ENCODE measurements at places on chromosomes 1 and 21. TPM values are rescaled to one million over a fixed set of nuclear protein-coding genes. Genes with fewer than 3 reads are reported as not detected.

Gene CELA2B
- total RNA-seq: not detected

DNA sequence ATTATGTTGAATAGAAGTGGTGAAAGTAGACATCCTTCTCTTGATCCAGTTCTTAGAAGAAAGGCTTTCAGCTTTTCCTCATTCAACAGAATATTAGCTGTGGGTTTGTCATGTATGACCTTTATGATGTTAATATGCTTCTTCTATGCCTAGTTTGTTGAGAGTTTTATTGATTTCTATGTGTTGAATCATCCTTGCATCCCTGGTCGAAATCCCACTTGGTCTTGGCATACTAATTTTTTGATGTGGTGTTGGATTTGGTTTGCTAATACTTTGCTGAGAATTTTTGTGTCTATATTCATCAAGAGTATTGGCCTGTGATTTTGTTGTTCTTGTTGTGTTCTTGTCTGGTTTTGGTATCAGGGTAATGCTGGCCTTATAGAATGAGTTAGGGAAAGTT lies 20.9 kb downstream of the CD55 start:
- peaks cover 66% of the 10 kb centered on the region for H3K4me1 ChIP-seq
- H3K4me3 ChIP-seq: peak overlapping the region; percentile 28
- H3K27ac ChIP-seq: peak overlapping the region; percentile 57
- peaks cover 87% of the 10 kb centered on the region for H3K36me3 ChIP-seq
- H3K27me3 ChIP-seq: no peaks in the 10 kb centered on the region
- DNase-seq: no peak

- H3K4me3 ChIP-seq: peak within 1 kb of the TSS; percentile 30
- H3K4me1 ChIP-seq: peaks cover 42% of the 10 kb centered on the region
- peak; percentile 59 for DNase-seq
- H3K27me3 ChIP-seq: no peaks in the 10 kb centered on the region
- peak within 1 kb of the TSS; percentile 69 for H3K27ac ChIP-seq
These were observed at the start of gene NUP210L for GRCh38 chr1:154154534-154155191. Gene NUP210L (minus strand): TSS chr1:154155073.

Gene DMBX1
- total RNA-seq: not detected

Gene MYCL
- total RNA-seq: 0.42 TPM

DNA sequence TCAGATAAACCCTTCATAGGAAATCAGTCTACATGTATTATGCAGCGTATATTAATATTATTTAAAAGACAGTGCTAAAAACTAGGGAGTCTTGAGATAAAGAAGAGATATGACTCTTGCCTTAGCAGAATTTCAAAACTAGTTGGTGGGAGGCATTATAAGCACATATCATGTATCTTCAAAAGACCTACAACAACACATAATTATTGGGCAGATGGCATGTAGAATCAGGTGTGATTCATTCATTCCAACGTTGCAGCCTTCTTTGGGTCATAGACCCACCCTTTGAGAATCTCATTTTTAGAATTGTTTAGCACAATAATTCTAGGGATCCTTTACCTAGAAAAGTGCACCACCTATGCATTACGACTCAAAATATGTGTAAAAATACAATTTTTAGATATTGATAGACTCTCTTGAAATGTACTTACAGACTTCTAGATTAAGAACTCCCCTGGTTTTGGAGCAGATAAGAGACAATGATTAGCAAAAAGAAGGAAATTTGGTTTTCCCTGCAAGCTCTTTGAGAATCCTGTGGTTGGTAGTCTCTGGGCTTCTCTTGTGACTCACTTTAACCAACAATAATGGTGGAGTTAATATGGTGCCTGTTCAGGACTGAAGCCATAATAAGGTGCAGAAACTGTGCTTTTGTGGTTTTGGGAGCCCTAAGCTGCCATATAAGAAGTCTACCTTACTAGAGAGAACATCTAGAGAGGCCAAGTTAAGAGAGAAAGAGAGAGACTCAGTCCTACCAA lies 85.3 kb upstream of the RGS4 start:
- H3K36me3 ChIP-seq: no peaks in the 10 kb centered on the region
- H3K4me1 ChIP-seq: no peaks in the 10 kb centered on the region
- no peak overlapping the region for H3K27ac ChIP-seq
- H3K27me3 ChIP-seq: peaks cover 2% of the 10 kb centered on the region

GRCh38 chr1:29284961-29285560 lies 48.7 kb downstream of the PTPRU start:
- H3K4me3 ChIP-seq: no peak overlapping the region
- H3K36me3 ChIP-seq: no peaks in the 10 kb centered on the region
- no peak for DNase-seq
- H3K4me1 ChIP-seq: peaks cover 5% of the 10 kb centered on the region
- H3K27me3 ChIP-seq: no peaks in the 10 kb centered on the region

DNA sequence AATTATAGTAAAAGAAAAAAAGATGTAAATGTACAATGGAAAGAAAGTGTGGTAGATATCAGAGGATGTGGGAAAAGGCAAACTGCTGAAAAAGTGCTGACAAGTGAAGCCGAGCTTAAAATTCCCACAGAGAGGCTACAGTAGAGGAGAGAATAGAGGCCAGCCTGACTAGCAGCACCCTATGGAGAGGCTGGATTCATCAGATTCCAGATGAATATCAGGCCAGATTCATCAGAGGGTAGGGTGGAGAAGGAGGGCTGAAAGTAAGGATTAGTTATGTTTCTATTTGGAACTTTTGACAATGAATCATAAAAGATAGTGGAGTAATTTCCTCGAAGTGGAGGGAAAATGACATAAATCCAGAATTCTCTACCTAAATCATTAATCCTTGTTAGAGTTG lies 60.4 kb upstream of the NEK7 start:
- H3K4me1 ChIP-seq: no peaks in the 10 kb centered on the region
- no peak overlapping the region for H3K4me3 ChIP-seq
- H3K27ac ChIP-seq: no peak overlapping the region
- no peak for DNase-seq
- peaks cover 3% of the 10 kb centered on the region for H3K27me3 ChIP-seq

Gene TNFAIP8L2
- 29.4 TPM for total RNA-seq

GRCh38 chr1:22763487-22764200 lies 53.0 kb downstream of the EPHB2 start:
- H3K27me3 ChIP-seq: no peaks in the 10 kb centered on the region
- no peak for DNase-seq
- H3K4me1 ChIP-seq: no peaks in the 10 kb centered on the region
- no peak overlapping the region for H3K27ac ChIP-seq
- no peaks in the 10 kb centered on the region for H3K36me3 ChIP-seq

DNA sequence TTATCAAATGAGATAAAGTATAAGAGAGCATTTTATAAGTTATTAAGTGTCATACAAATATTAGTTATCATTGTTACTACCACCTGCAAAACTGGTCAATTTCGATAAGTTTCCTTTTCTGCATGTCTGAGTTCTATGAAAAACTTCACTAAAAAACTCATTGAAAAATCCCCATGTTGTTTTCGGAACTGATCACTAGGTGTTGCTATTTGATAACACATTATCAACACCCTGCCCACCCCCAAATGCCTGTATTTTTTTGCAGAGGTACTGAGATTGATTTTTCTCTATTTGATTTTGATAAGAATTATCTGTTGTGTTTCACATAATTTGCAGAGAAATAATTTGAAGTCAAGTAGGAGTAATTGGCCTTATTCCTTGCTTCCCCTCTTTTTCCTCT lies 22.1 kb upstream of the DISP1 start:
- H3K4me1 ChIP-seq: peaks cover 10% of the 10 kb centered on the region
- H3K27me3 ChIP-seq: peaks cover 4% of the 10 kb centered on the region
- DNase-seq: no peak
- no peak overlapping the region for H3K27ac ChIP-seq
- H3K36me3 ChIP-seq: no peaks in the 10 kb centered on the region

DNA sequence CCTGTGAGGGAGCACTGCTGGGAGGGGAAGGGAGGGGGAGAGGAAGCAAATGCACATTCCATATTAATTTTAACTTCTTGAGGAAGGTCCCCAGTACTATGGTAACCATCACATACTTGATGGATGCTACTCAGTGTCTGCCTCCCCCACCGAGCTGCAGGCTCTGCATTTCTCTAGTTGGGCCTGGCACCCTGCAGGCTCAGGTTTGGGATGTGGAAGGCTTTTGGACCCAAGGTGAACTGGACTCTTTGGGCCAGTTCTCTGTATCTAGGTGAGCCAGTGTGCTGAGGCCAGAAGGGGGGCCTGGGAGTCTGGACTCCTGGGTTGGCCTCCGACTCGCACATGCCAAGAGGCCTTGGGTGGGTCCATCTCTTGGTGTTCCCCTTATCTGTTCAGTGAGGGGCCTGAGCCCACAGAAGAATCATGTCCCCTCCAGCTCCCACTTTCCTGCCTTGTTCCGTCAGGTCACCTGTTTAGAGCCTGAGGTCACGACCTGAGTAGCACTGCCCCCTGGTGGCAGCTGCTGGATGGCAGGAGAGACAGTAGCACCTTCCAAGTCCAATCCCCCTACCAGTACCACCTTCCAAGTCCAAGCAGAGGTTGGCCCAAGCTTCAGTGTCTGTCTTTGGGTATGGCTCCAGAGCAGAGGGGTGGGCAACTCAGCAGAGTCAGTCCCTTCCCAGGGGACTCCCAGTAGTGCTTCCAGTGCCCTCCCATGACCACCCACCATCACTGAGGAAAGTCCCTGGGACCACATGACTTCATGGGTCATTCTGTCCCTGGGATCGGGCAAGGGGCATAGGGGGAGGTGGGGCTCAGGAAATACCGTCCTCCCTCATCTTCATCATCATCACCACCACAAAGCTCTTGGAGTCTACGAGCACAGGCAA lies 241.8 kb downstream of the TRABD2B start:
- no peaks in the 10 kb centered on the region for H3K36me3 ChIP-seq
- DNase-seq: peak; percentile 86
- H3K27ac ChIP-seq: no peak overlapping the region
- no peak overlapping the region for H3K4me3 ChIP-seq
- no peaks in the 10 kb centered on the region for H3K27me3 ChIP-seq

DNA sequence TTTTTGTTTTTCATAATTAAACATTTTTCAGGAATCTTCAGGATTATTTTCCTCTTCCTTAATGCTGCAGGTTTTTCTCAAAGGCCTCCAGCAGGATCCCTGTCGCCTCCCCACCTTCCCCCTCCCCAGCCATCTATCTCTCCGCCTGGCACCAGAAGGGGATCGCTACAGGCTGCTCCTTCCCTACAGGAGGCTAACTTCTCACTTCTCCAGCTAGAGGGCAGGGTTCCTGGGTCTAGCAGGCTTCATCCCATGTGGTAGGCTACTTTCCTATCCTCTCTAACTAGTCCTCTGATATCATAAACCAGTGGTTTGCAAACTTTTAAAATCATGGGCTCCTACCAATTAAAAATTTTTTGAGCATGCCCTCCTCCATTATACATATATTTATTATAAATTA lies 104.1 kb downstream of the KCNN3 start:
- H3K36me3 ChIP-seq: no peaks in the 10 kb centered on the region
- peaks cover 18% of the 10 kb centered on the region for H3K27me3 ChIP-seq
- no peak overlapping the region for H3K27ac ChIP-seq
- H3K4me1 ChIP-seq: peaks cover 10% of the 10 kb centered on the region

DNA sequence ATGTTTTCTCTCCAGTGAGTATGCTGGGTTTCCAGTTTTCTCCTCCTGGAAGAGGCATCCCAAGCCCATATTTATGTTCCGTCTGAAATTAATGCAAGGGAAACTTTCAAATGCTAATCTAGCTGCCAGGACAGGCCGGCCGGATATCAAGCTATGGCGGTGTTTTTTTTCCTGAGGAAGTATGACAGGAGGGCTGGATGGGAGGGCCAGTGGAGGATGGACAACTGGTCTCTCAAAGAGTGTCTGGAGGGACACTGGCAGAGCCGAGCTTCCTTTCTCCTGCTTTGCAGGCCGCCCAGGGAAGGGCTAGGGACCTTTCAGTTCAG lies 212.7 kb downstream of the TRABD2B start:
- H3K27ac ChIP-seq: no peak overlapping the region
- no peaks in the 10 kb centered on the region for H3K36me3 ChIP-seq
- no peak for DNase-seq
- no peaks in the 10 kb centered on the region for H3K27me3 ChIP-seq

GRCh38 chr21:29231756-29232529 lies 66.8 kb upstream of the BACH1 start:
- H3K27me3 ChIP-seq: peaks cover 24% of the 10 kb centered on the region
- DNase-seq: no peak
- H3K27ac ChIP-seq: no peak overlapping the region
- H3K4me1 ChIP-seq: peaks cover 36% of the 10 kb centered on the region

GRCh38 chr1:15849775-15850324 lies 2.3 kb downstream of the SPEN start:
- peak; percentile 76 for DNase-seq
- H3K4me3 ChIP-seq: peak overlapping the region; percentile 95
- H3K36me3 ChIP-seq: peaks cover 18% of the 10 kb centered on the region

Gene NPHP4
- 20.0 TPM for total RNA-seq

Gene HPCA
- not detected for total RNA-seq

DNA sequence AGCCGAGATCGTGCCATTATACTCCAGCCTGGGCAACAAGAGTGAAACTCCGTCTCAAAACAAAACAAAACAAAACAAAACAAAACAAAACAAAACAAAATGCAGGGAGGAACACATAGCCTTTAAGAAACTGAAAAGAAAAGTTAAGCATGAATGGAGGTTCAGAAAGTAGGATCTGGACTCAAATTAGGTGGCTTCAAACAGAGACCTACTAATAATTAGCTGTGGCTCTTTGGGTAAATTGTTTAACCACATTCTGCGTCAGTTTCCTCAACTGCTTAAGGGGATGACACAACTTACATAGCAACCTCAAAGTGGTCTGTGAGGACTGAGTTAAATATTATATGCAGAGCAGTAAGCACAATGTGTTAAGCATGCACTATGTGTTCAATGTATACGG lies 458.2 kb downstream of the ADGRL2 start:
- H3K27me3 ChIP-seq: no peaks in the 10 kb centered on the region
- H3K4me1 ChIP-seq: no peaks in the 10 kb centered on the region
- H3K4me3 ChIP-seq: no peak overlapping the region
- DNase-seq: no peak

Gene TMEM240
- 0.52 TPM for total RNA-seq

Gene CIART
- 6.0 TPM for total RNA-seq

- H3K36me3 ChIP-seq: no peaks in the 10 kb centered on the region
- peaks cover 4% of the 10 kb centered on the region for H3K27me3 ChIP-seq
- no peak overlapping the region for H3K4me3 ChIP-seq
These were observed 6.9 kb downstream of the RGS4 start for GRCh38 chr1:163076044-163076443.

GRCh38 chr1:243406424-243406823 lies 150.6 kb downstream of the SDCCAG8 start:
- H3K4me3 ChIP-seq: no peak overlapping the region
- peaks cover 14% of the 10 kb centered on the region for H3K4me1 ChIP-seq
- no peaks in the 10 kb centered on the region for H3K36me3 ChIP-seq
- DNase-seq: no peak

Gene ZNF593OS
- not detected for total RNA-seq

DNA sequence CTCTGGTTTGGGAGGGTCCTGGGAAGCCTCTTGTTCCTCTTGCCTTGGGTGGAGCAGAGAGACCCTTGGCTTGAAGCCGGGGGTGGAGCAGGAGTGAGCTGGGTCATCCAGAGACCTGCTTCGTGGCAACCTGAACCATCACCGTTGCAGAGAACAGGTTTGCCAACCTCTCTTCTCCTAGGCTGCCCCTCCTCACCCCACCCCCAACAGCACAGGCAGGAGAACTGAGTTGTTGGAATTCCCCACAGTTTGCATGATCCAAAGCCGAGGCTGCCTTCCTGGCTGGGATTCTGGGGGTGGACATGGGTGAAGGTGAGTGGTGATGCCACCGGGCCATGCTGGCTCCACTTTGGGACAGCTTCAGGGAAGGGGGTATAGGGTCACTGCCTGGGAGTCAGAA lies 2.2 kb downstream of the WNT4 start:
- no peaks in the 10 kb centered on the region for H3K36me3 ChIP-seq
- H3K4me1 ChIP-seq: peaks cover 6% of the 10 kb centered on the region
- H3K27me3 ChIP-seq: peaks cover 45% of the 10 kb centered on the region
- H3K4me3 ChIP-seq: no peak overlapping the region
- DNase-seq: no peak
- no peak overlapping the region for H3K27ac ChIP-seq

- H3K4me3 ChIP-seq: no peak overlapping the region
- H3K4me1 ChIP-seq: peaks cover 4% of the 10 kb centered on the region
- no peaks in the 10 kb centered on the region for H3K36me3 ChIP-seq
These were observed 4.0 kb upstream of the LACTBL1 start for GRCh38 chr1:22976461-22977243.

Gene OR10Z1
- total RNA-seq: not detected

Gene FCRL5
- not detected for total RNA-seq

Measured in activated CD4-positive, alpha-beta T cell treated with anti-CD3 and anti-CD28 coated beads, Interleukin-2, amount 10 ng/mL, durations not matched to agents 24 days and 14 days (primary cell).